ENCODE measurements at places on chromosomes 12 and 14.

DNA sequence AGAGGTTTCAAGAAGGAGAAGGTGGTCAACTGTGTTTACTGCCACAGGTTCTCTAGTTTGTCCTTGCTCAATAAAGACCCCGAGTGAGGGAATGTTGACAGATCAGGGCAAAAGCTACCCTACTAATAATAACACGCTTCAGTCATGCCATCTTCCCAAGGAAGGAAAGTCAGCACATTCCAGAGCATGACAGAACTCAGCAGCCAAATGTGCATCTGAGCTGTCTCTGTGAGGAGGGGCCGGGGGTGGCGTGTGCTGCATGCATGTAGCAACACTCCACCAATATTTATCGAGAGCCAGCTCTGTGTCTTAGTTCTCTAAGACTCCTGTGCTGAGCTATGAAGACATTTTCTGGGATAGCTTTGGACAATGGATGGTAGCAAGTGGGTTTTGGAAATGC, 260.4 kb downstream of the DPF3 start:
- no peak for DNase-seq

DNA sequence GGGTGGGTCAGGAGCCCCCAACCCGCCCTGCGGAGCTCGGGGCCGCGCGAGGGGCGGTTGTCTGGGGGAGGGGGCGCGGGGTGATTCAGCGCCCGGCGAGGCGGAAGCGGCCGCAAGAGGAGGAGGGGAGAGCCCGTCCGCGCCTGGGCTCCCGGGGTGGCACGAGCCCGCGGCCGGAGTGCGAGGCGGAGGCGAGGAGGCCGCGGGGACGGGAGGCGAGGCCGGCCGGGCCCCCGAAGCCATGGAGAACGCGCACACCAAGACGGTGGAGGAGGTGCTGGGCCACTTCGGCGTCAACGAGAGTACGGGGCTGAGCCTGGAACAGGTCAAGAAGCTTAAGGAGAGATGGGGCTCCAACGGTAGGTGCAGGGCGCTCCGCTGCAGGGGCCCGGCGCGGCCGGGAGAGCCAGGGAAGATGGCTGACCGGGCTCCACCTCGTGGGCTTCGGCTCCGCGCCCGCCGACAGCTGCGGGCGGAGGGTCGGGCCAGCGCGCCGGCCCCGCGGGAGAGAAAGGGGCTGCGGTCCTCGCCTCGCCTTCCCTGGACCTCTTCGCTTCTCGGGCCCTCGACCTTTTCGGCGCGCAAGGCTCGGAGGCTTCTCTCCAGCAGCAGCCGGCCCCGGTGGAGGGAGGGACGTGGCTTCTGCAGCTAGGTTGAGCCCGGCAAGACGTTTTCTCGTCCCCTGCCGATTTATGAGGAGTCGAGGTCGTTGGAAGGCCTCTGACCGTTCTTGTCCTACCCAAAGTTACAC, 677 bp downstream of the ATP2A2 start:
- peak; percentile 61 for DNase-seq

GRCh38 chr12:93766796-93767523, 89.8 kb downstream of the CRADD start:
- no peak for DNase-seq

DNA sequence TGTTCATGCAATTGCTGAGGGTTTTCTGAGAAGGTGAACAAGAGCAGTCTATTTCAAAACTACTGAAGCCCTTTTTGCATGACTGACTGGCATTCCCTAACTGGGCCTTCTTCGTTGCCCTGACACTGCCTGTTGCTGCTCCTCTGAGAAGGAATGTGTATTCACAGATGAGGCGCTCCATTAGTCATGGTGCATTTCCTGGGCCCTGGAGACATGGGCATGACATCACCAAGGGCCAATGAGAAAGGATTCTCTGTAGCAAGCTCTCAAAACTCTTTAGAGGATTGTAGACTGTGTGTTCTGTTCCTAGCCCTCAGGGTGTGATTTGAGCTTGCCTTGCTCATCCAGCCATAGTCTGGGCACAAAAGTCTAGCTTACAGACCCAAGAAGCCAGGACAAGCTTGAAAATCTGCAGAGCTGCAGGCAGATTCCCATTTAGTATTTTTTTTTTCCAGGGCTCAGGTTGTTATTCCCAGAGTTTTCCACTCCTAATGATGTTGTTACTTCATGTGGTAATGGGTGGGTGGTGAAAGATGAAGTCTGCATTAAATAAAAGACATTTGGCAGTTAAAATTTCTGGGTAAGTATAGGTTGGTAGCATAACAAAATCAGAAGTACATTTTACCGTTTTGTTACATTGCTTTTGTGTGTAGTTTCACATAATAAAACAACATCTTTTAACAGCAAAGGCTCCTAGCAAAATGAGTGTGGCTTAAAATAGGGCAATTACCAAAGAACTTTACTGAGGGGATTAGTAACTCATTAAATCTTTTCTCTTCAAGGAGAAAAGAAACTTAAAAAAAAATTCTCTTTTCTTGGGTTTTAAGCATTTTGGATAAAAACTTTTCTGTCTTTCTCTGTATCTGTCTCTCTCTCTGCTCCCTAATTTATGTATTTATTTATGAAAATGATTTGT, 318.4 kb downstream of the RAD51B start:
- DNase-seq, result peak; percentile 21

GRCh38 chr12:118189741-118190191, 53.8 kb downstream of the PEBP1 start:
- DNase-seq, result peak; percentile 62

DNA sequence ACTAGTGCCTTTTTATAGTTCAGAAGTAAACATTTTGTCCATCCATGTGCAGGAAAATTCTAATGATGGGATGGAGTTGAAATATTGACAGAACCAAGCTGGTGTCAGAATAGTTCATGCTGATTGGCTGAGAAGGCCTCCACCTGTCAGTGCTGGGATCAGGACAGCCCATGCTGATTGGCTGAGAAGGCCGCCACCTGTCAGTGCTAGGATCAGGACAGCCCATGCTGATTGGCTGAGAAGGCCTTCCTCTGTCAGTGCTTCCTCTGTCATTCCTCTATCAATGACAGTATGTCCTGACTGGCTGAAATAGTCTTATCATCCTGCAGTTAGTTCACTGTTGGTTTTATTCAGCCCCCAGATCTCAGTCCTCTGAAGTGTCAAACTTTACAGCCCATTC, 95.7 kb downstream of the PPP2R5C start:
- no peak for DNase-seq

DNA sequence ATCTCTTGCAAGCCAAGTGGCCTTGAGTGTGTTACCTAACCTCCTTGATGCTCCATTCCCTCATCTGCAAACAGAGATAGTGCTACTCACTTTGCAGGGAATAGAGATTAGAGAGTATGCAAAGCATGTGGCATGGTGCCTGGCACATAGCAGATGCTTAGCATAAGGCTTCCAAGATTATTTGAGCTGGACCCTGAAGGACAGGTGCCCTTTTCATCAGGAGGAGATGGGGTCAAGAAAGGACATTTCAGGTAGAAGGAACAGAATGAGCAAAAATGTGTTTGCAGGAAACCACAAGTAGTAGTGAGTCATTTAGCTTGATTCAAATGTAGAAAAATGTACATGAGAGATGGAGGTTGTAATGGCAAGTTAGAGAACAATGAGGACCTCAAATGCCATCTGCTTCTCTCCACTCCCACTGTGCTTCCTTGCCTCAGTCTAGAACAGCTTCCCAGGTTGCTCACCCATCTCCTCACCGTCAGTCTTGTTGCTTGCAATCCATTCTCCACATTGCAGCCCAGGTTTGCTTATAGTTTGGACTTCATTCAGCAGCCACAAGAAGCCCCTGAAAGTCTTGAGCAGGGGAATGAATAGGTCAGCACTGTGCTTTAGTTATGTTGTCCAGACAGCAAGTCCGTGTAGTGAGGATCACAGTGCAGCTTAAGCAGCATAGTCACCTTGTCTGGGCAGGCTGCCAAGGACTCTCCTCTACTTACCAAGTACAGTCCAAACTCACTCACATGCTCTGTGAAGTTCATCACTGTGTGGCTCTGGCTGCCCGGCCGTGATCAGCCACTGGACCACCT, 536.3 kb upstream of the CCDC196 start:
- DNase-seq, result no peak

DNA sequence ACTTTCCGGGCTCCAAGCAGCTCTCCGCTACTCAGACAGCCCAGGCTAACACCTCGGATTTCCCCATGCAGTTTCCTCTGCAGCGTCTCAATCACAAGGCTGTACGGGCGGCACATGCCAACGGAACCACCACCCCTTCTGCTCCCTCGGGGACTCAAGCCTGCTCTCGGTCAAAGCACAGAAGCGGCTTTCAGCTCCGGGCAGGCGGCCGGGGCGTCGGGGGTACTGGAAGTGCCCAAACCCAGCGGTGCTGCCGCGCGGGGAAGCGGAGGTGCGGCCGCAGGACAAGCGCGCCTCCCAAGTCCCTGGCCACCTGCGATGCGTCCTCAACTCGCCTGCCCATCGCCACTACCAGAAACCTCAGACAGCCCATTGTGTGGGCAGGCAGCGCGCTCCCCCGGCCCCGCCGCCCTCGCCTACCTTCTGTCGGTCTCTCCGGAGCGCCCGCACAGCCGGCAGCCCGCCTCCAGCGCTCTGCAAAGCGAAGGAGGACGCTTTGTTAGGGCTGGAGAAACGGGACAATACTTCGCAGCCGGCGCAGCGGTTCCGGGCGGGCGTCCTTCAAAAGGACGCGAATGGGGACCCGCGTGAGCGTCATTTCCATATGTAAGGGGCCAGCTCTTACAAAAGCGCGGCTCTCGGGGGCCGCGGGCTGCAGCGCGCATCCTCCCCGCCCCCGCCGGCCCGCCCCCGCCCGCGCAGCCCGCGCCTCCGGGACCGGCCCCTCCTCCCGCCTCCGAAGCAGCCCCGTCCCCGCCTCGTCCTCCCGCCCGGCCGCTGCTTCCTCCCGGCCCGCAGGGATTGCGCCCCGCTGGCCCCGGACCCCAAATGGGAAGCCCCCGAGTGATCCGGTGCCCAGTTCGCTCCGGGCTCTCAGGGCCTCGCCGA, 674 bp downstream of the NIN start:
- DNase-seq, result peak; percentile 58

GRCh38 chr12:9127484-9127883, 11.8 kb upstream of the A2M start:
- DNase-seq, result no peak

DNA sequence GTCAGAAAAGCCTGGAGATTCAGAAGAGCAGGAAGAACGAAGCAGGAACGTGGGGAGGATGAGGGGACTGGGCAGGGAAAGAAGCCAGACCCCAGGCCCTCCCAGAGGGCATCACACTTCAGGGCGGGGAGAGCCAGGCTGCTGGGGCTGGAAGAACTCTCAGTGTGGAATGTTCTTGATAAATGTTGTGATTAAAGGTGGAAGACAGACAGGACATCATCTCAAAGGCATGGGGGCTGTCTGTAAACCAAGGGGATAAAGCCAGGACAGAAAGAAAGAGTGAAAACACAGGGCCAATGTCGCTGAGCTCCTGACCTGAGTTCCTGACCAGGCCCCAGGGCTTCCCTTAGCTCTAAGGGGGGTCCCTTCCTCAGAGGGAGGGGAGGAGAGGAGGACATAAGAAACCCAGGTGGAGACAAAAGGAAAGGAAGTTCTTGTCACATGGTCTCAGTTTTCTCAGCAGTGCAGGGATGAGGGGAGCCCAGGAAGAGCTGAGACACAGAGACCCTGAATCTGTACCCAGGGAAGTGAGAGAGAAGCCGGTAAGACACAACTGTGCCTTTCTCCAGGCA, 56.3 kb downstream of the SETD3 start:
- DNase-seq, result no peak

DNA sequence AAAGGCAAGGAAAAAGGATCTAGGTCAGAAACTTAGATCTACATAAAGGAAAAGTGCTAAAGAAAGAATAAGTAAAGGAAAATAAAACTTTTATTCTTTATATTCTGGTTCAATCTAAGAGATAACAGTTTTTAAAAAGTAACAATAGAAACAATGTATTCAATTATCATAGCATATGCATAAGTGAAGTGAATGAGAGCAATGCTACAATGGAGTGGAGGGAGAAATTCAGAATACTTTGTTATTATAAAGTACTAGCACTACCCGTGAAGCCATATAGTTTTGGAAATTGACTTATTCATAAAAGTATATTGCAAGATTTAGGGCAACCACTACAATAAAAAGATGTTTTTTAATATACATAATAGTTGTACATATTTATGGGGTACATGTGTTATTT, 586.0 kb upstream of the MDGA2 start:
- DNase-seq, result no peak

DNA sequence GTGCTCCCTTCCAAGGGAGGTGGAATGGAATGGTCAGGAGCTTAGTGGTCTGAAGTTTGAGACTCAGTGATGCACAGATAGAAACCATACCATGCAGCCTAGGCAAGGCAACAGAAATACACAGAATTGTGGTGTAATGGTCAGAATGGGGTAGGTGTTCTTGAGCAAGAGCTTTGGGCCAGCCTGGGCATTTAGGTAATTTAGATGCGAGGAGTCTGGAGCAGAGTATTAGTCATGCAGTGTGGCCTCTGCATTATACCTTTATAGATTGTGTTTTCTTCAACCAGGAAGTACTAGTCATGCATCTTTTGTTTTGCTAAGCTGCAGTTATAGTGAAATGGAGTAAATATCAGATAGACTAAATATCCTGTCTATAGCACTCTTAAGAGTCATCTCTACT, 118.3 kb downstream of the DAAM1 start:
- DNase-seq, result no peak

DNA sequence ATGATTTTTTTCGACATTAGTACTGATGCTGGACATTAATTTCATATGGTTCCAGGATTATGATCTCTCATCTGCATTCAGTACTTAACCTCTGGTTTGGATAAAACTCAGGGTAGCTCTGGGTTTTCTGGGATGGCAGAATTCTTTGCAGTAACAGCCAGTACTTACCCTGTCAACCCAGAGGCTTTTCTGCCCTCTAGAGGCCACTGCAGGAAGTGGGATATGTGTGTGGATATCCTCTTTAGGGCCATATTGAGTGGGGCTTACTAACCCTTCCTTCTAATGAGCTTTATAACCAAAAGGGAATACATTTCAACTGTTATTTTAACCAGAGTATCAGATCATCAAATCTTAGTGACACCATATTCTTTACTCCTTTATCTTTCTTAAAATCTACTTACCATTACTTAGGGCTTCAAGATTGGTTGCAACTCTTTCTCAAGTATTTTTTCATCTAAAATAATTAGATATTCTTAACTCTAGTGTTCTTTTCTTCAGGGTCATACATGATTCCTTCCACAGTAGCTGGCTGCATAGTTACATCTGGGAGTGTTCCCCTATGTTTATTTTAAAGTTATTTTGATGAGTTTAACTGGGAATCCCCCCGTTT, 488.0 kb upstream of the STXBP6 start:
- DNase-seq, result no peak

DNA sequence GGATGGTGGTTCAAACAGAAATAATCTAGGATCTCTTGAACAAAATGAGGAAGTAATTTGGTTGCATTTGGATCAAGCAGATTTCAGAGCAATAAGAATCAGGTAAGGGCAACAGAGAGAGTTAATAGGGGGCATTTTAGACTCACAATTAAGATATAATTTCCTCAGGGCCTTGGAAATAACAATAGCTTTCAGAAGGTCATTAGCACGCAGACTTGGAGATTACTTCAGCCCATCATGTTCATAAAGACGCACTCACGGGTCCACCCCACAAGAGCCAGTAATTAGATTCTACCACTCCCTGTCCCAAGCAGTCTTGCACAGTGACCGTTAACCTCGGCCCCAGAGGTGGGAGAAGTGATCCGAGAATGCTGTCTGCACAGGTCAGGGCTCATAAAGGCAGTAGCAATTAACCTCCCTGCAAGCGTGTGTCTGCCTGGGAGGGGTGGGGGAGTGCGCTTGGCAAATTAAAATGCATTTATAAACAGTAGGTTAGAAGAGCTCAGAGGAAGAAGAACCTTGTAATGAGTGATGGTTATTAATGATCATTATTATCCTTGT, 125.7 kb upstream of the CCDC196 start:
- DNase-seq, result no peak

All from hypothalamus (tissue), 51 donors.